ENCODE measurements at places on chromosomes 4 and X.

- no peak for DNase-seq
Observed at GRCh38 chr4:138761638-138762220, 253.9 kb upstream of the NOCT start.

- DNase-seq: no peak
Observed at GRCh38 chr4:145552181-145552822, 66.9 kb upstream of the MMAA start.

- DNase-seq: no peak
Observed at GRCh38 chrX:2188330-2188792, 312.4 kb downstream of the DHRSX start.

GRCh38 chr4:95085124-95085833 is 327.5 kb downstream of the BMPR1B start:
- DNase-seq: no peak

All from pons (tissue), 1 donor.